NCI-H69 (cell line): ENCODE measurements at places on chromosomes 12 and 14.

GRCh38 chr12:68294251-68294650, 37.9 kb downstream of the MDM1 start:
- DNase-seq: no peak

DNA sequence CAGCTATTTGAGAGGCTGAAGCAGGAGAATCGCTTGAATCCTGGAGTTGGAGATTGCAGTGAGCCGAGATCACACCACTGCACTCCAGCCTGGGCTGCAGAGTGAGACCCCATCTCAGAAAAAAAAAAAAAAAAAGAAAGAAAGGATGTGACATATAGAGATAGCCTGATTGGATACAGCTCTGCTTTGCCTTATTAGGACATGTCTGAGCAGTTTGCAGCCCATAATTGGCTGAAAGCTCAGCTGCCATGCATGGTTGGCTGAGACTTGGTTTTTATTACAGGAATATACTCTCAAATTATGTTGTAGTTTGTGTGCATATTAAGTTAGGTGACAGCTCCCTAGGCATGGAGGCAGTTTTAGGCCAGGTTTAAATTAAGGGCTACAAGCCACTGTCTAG, 6.3 kb downstream of the TIGAR start:
- no peak for DNase-seq

DNA sequence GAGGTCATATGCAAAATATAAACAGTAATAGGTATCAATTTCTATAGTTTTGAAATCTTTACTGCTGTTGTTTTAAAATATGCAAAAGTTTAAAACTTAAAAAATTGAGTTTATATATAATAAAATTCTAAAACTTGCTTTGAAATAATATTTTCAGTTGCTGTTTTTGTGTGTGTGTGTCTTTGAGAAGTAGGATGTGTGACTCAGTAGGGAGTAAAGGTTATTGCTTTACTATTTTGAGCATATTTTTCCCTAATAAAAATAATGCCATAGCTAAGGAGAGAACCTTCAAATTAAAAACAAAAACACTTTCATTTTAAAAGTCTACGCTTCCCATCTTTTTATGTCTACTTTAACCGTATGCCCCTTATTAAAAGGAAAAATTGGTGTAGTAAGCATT, 238.1 kb downstream of the FBXL14 start:
- no peak for DNase-seq

DNA sequence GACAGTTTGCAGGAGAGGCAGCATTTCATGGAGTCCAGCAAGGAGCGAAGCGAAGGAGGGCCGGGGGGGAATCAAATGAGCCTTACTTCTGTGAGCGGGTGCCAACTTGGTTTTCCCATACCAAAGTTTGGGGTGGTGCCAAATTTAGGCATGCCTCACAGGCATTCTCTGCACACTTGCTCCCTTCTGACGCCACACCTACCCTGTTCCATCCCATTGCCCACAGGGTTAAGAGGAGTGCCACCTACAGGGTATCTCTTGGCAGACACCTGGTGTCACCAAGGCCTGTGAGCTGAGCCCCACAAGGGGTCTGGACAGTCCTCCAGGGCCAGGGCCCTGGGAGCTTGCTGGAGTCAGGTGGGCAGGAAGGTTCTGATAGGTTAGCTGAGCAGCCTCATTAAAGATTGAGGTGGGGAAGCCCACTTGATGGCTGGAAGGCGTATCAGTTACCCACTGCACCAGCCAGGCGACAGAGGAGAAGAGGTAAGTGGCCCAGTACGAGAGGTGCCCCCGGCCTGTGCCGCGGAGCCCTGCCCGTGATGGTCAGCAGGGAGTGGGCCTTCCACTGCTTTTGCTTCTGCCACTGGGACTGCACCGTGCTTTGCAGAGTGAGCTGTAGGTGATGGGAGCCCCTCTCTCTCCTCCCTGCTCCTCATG, 45.2 kb downstream of the DEGS2 start:
- no peak for DNase-seq
